ENCODE measurements at places on chromosomes 2 and 18.
A peak's percentile ranks its signal among the peaks of the same experiment; 100 is the strongest.

DNA sequence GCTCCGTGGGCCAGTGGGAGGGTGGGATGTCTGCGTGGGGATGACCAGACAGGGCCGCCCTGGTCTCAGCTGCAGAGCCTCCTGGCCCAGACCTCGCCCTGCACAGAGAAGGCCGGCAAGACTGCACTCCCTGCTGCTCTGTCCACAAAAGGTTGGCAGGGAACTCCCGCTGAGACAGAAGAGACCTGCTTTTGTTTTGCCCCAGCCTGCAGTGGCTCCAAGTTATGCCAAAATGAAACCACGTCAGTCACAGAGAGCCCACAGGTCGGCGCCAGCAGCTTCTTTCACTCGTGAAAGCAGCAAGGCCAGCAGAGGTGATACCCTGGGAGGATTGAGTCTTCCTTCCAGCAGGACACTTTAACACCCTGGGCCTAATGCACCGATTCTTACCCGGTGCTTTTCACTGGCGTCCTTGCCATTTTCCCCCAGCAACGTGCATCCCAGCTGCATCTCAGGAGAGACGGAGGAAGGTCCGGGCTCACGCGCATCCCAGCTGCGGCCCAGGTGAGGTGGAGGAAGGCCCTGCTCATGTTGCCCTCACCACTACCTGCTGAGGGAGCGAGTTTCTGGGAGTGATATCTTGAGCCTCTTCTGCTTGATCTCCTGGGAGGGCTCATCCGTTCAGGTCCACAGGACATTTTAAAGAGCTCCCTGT lies 22.1 kb upstream of the CTDP1 start:
- peak; percentile 57 for DNase-seq

- no peak for DNase-seq
Observed at GRCh38 chr2:120132190-120132589, 91.0 kb downstream of the TMEM185B start.

DNA sequence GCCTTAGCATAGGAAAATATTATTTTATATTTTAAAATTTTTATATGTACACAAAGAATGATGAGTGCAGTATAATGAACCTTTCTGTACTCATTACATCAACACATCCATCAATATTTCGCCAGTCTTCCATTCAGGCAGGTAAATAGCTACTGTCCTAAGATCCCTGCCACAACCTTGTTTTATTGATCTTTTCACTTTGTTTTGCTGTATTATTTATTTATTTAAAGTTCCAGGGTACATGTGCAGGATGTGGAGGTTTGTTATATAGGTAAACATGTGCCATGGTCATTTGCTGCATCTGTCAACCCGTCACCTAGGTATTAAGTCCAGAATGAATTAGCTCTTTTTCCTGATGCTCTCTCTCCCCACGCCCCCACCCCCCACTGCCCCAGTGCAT lies 64.6 kb downstream of the INHBB start:
- DNase-seq: no peak

DNA sequence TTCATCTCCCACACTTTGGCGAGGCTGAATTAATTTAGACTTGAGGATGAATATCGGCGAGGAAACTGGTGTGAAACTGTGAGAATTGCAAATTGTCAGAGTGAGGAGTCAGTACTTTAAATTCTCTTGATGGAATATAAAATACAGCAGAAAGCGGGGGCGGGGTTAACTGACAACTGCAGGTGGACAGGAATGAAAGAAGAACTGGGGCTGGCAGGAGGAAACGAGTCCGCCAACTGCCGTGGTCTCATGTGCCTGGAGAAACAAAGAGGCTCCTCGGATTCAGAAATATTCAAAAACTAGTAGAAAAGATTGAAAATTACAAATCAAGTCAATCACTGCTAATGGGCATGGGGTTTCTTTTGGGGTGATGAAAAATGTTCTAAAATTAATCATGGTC lies 44.3 kb downstream of the MOGAT1 start:
- no peak for DNase-seq

- DNase-seq: no peak
Observed at GRCh38 chr18:6677086-6677485, 52.4 kb upstream of the ARHGAP28 start.

DNA sequence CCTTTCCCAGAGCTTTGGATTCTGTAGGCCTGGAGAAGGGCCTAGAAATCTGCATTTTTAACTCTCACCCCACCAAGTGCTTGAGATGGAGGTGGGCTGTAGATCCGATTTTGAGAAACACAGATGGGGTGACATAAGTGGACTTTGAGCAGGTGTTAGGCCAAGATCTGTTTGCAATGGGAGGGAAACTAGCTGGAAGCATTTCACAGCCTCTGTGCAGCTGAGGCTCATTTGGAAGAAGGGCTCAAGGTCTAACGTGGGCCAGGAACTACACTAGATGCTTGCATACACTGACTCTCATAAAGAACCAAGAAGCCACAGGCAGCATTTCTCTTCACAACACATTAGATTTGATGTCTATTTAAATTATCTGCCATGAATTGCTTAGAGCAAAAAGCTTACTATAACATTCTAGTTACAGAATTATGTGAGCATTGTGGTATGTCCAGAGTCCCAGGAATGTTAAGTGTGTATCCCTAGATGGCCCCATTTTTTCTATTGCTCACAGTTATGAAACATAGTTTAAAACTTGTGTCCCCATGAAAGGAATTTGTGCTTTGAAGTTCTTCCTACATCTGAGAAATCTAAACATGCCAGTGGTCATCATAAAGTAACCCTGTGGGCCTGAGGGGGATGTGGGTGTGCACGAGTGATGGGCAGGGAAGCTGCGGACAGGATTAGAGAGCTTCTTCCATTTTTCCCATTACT lies 77.2 kb downstream of the CD28 start:
- DNase-seq: no peak

DNA sequence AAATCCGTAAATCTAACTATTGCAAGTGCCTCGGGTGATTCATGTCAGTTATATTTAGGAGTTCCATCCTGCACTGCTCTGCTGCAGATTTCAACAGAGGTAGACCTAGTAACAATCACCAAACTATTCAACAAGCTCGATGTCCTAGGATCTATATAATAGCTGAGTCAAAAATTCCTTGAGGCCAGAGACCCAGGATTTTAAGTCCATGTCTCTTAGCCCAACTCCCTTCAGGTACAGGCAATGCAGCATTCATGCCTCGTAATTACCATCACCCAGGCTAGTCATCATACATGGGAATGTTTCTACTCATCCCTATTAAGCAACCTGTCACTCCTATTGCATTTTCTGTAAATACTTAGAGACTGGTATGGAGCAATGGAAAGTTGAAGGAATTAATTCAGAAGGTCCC lies 729 bp downstream of the TM4SF20 start:
- no peak for DNase-seq

DNA sequence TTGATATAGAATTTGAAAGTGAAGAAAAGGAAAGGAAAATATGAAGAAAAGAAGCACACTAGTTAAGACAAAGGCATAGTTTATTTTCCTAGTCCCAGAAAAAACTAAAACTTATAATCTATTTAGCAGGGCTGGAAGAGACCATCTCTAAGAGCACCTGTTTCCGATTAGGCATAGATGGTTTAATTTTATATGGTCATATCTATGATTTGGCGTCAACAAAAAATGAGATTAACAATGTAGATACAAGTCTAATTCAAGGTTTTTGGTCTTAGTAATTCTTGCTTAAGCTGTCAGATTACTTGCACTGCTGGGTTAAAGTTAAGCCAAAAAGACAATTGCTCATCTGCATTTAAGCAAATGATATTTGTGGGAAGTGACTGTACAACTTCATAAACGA lies 502.5 kb upstream of the FSHR start:
- DNase-seq: no peak

DNA sequence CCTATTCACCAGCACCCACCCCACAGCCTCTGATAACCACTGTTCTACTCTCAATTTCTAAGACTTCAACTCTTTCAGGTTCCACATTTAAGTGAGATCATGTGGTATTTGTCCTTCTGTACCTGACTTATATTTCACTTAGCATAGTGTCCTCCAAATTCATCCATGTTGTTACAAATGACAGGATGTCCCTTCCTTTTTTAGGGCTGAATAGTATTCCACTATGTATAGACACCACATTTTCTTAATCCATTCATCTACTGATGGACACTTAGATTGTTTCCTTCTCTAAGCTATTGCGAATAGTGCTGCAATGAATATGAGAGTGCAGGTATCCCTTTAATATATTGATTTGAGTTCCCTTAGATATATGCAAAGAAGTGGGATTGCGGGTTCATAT lies 100.1 kb downstream of the EVA1A start:
- no peak for DNase-seq

DNA sequence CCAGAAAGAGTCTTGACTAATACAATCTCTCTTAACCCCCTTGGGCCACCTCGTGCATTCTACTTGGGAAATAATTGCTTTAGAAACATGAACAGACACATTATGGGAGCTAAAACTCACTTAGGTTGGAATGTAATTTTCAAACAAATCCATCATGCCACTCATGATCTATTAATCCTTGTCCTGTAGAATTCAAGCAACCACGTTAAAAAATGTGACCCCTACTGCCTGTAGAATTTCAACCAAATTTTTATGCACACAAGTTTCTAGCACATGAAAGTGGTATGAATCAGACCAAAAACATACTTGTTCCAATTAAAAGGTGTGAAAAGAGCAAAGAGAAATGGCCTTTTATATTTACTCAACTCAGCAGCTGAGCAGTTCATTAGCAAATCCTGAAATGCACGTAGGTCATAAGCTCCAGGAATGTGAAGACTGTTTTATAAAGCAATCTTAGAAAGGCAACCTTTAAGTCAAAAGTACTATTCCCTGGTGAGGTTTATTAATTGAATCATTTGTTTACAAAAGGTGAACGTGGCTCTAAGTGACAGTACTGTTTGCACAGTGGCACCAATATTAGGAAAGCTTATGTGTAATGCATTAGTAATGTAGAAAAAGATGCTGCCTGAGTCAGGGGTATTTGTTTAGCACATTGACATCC lies 459.4 kb upstream of the UBE2E3 start:
- DNase-seq: no peak

GRCh38 chr2:177391822-177392372 lies 676 bp upstream of the AGPS start:
- no peak for DNase-seq

DNA sequence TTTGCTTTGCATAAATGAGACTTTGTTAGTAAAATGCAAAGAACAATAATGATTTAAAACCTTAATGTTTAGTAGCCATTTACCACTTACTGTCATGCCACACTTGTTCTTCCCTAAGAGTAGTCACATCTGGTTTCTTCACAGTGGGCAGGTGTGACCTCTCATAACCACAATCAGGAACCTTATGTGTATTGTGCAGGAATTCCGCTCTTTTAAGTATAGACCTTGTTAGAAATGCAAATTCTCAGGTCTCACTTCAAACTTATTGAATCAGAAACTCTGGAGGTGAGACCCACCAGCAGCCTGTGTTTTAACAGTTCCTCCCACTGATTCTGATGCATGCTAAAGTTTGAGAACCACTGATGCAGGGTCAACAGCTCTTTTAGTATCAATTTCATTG lies 518.8 kb upstream of the MEX3C start:
- no peak for DNase-seq

- no peak for DNase-seq
Observed at GRCh38 chr2:190592831-190593230, 56.1 kb upstream of the NAB1 start.

DNA sequence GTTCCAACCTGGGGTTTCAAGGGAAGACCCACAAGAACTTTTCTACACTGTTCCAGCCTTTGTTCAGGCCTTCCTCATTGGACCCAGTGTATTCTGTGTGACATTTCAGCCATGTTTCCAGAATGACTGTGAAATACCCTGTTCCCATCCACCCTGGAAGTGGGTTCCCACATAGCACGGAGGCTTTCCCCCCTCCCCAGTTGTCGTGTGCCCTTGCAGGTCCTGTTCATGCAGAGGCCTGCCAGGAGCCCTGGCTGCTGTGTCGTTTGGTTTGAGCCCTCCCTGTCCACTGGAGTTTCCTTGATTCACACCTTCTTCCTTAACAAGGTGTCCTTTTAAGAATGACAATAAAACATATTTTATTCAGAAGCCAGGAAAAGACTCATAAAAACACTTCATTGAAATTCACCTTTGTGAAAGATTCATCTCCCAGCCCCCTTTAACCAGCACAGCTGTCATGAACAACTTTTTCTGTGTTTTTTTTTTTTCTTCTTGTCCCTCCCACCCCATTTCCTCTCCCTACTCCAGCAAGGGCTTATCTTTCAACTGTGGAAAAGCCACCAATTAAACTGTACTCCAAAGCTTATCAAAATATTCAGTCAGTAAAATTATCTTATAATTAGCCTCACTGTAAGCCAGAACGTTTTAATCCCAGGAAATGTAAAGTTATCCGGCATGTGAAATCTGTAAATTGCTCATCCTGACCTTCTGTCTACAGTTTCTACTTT lies 106.4 kb downstream of the ACOXL start:
- DNase-seq: no peak

- DNase-seq: no peak
Observed at GRCh38 chr18:12625241-12625640, 32.7 kb downstream of the SPIRE1 start.

Measured in H9 (cell line).